ENCODE measurements at places on chromosomes 2 and 18.

GRCh38 chr18:8948471-8949149 lies 153.9 kb upstream of the NDUFV2 start:
- DNase-seq = no peak

GRCh38 chr2:97758131-97758705 lies 44.8 kb downstream of the ZAP70 start:
- no peak for DNase-seq

DNA sequence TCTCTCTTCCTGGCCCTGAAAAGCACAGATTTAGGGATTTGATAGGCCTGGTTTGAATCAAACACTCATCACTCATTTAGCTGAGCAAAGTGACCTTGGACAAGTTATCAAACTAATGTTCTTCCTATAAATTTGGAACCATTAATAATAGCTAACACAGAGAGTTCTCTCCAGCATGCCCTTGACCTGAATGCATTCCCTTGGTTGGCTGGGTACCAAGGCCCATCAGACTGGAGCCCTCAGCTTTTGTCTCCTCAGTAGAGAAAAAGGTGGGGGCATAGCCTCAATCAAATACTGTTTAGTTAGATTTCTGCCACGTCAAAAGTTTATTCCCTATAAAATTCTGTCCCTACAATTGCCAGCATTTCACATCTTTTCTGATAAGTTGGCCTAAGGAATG lies 13.8 kb upstream of the MRPL19 start:
- no peak for DNase-seq

GRCh38 chr18:42028247-42028832 lies 73.3 kb downstream of the PIK3C3 start:
- no peak for DNase-seq

DNA sequence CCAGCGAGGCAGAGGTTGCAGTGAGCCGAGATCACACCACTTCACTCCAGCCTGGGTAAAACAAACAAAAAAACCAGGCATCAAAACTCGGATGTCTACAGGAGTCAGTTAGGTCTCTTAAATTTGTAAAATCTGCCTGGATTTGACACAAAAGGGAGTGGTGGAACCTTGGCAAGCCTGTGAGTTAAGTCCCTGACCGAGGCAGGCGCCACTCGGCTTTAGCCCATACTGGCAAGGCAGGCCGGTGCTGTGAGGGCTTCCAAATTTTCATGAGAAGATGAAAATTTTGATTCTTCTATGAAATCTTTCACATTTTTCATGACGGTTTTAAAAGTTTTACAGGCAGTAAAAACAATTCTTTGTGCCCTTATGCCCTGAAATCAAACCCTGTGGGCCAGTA lies 165.8 kb downstream of the FMNL2 start:
- DNase-seq = no peak

DNA sequence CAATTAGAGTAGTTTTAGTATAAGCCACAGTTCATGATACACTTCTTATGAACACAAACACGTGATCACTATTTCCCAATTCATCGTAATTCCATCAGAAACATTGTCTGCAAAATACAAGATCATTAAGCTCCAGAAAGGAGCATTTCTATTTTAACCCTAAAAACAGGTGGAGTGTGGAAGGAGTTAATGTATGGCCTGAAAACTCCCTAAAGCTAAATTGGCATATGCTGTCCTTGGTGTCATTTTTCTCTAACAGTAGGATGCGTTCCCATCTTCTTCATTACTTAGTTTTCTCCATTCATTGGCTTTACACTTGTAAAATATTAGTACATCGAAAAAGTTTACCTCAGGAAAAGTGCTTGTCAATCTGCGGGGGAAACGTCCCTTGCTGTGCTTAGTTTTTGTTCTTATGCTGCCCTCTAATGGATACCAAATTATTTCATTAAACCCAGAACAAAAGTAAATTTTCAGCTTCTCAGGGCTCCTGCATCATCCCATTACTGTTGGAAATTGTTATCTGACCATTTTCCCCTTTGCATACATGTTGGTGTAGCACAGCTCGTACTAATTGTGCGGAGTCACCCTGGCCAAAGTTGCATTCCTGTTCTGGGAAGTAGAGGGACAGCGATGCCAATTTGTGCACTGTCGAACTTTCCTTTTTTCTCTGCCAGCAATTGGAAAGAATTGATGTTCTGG lies 153.4 kb downstream of the GPD2 start:
- DNase-seq = no peak

GRCh38 chr2:168697668-168698121 lies 104.7 kb upstream of the NOSTRIN start:
- DNase-seq = peak; percentile 31

DNA sequence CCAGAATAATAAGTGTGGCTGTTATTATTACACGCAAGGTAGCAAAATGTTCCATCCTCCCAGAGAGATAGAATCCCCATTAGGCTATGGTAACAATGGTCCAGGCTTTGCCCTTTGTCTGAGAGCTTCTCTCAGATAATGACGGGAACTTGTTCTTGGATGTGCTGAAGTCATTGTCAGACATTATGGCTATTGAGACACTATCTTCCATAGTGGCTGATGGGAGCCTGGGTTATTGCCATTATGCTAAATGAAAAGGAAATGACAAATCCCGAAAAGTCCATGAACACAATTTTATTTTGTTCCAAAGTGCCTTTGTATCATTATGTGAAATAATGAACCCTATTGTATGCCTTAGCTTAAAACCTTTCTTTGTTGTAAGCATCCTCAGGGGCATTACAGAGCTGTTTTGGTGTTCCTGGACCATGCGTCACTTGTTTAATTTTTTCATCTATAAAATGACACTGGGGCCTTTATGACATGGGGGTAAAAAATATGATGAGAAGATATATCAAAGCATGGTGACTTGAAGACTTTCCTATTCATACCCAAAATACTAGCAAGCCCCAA lies 218.5 kb downstream of the KCNS3 start:
- no peak for DNase-seq

GRCh38 chr2:122683018-122683417 lies 927.6 kb downstream of the TSN start:
- DNase-seq = no peak

- DNase-seq = no peak
Observed at GRCh38 chr2:62485761-62486438, 20.1 kb downstream of the TMEM17 start.

- DNase-seq = no peak
Observed at GRCh38 chr2:120919771-120920453, 184.2 kb downstream of the GLI2 start.

DNA sequence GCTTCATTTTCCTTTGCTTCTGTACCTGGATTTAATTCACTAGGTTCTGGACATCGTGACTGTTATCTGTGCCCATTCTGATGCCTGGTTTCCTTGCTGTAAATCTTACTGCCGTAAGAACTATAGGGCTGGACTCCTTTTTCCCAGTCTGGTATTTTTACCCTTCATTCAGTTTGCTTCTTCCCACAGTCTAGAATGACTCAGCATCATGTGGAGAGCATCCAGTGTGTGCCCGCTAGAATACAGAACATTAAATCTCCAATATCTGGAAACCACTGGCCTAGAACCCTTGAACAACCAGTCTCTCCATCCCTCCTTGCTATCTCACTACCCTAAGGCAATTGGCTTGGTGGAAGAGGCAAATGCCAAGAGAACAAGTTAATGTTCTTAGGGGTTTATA lies 1075.4 kb upstream of the ZEB2 start:
- DNase-seq = no peak

GRCh38 chr2:233707940-233708644 lies 4.6 kb upstream of the UGT1A5 start:
- no peak for DNase-seq

- no peak for DNase-seq
Observed at GRCh38 chr2:131156452-131157149, 51.5 kb downstream of the PLEKHB2 start.

DNA sequence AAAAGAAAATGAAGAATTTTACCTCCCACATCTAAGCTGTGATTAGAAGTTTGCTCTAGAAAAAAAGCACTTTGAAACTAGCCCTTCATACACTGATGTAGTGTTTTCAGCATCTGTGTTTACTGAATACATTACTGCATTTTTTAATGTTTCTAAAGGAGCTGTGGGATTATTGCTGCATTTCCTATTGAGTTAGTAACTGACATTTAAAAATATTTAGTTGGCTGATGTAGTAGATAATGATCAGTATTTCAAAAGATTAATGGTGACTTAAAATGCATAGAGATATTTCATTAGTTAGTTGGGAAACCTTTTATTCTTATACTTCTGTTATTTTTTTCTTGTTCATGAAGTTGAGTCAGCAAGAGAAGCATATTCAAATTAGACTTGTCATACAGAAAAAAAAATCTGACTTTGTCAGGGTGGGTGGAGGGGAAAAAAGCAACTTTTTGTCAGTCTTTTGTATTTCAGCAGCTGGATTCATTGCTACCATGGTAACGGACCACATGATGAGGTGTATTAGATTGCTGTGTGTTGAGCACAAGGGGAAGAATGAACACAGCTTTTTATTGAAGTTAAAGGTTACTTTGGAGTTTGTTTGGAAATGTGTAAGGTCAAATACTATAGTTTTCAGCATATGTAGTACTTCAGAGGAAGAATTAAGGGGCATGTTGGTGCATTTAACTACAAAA lies at the start of gene DTNA:
DTNA (plus strand) TSS at position 549 of the 692 bp plus-strand sequence. CDS start 45,679 bp downstream, outside the sequence.
- peak; percentile 83 for DNase-seq

GRCh38 chr2:185063761-185064160 lies 465.4 kb downstream of the ZNF804A start:
- DNase-seq = no peak

- DNase-seq = no peak
Observed at GRCh38 chr2:223635080-223635479, 32.9 kb upstream of the SCG2 start.

DNA sequence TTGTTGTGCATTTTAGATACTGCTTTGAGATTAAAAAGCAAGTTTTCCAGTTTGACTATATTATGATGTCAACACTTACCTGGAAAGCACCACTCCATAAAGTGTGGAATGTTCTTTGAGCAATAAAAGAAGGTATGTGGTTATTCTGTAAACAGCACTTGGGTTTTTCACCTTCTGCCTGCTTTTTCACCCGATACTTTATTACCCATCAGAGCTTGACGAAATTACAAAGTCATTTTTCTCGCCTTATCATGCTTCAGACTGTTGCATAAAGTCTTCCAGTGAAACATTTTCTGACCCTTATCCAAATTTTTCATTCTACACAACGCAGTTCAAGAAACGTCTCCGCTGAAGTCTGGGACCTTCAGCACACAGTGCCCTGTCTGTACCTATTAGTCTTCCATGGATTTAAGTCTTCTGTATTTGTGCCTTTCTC lies 25.2 kb downstream of the CAB39 start:
- no peak for DNase-seq

DNA sequence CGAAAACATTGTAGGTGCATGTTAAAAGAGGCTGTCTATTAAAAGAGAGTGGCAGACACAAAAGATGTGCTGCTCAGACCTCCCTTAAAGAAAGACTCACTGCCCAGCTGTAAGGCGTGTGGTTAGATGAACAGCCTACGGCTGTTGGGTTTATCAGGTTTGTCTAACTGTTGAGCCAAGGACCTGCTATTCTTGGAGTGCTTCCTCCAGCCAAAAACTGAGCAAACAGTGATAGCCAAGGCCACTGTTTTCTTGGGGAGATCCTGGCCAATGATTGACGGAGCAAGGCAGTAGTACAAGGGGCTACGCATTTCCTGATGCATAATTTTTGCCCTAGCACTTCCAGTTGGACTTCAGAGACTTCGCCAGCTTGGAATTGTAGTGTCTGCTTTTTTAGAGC lies 1.4 kb upstream of the RAB3GAP1 start:
- no peak for DNase-seq

DNA sequence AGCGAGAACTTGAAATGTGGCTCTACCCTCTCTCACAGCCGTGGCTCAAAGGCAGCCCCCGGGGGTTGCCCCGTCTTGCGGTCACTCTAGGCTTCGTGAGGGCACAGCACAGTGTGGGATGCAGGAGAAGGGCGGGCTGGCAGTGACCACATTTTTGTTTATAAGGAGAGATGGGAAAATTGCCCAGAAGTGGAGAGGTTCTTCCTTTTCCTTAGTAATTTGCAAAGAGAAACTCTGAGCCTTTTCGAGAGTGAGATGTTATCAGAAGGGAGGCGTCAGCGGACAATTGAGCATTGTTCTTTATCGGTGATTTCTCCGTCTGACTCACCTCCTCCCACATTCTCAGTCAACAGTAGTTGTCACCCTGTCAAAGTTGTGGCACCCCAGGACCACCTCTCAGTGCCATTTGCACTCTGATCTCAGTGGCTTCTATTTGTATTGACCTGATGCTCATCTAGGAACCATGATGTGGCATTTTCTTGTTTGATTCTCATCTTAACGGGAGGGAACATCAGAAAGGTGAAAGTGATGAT lies 89.6 kb downstream of the ACAA2 start:
- no peak for DNase-seq

DNA sequence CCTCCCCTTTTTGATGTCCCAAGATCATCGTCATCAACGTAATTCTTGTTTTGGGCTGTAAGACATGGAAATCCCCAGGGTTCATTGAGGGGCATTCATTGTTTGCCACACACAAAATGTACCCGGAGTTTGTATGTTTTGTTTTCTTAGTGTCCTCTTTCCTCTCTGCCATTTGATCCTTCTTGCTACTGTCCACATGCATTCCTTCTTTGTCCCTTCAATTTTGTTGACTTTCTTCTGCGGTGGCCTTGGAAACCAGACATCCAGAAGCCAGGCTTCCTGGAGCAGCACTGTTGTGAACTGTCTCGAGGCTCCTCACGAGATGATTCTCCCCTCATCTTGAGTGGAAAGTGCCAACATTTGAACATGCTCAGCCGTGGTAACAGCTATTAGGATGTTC lies 24.8 kb downstream of the IGFBP2 start:
- DNase-seq = no peak

DNA sequence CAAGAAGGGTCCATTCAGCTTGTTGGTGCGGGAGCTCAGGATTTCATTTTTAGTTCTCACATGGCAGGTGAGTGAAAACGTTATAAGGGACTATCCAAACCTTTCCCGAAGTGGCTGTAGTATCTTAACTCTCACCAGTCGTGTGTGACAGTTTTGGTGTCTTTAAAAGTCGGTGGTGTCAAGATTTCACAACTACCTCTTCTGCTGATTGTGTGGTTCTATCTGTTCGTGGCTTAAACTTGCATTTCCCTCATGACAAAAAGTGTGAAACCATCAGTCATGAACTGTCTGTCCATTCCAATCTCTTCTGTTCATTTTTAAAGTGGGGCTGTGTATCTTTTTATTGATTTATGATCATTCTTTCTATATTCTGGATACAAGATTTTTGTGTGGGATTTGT lies 3.8 kb upstream of the AQP12B start:
- DNase-seq = no peak

GRCh38 chr2:121451398-121451797 lies 79.3 kb upstream of the RNU4ATAC start:
- no peak for DNase-seq

DNA sequence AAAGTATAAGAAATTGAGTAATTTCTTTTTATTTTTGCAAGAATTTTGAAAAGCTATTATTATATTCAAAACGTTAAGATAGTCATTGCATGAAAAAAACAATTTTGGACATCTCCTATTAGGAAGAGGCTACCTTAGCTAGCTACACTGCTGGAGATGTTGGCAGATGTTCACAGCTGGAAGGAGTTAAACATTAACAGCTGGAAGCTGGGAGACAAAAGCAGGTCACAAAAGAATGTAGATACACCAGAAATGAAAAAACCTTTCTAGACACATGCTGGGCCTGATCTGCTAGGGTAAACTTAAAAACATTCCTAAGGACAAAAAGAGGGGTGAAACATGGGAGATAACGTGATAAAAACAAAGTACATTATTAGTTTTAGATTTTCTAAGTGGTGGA lies 84.4 kb downstream of the SESTD1 start:
- DNase-seq = no peak

GRCh38 chr2:40279001-40279400 lies 172.9 kb downstream of the SLC8A1 start:
- DNase-seq = no peak

Measured in AG04449 (cell line).